ENCODE measurements at places on chromosomes 7 and 10.
A peak's percentile ranks its signal among the peaks of the same experiment; 100 is the strongest.

DNA sequence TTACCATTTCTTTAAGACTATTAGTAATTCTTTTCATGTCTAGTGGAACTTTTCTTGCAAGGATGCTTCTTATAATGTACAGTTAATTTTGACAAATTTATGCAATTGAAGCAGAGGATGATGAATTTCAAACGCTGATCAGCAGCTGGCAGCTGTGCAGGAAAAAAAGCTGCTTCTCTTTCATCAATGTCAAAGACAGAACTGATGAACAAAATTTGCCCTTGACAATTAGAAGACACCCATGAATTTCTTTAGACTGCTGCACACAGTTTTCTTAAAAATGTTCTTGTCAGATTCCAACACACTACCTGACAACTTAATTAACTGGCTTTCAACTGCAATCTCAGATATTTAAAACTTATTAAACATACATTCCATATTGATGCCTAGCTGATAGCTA, 138.3 kb downstream of the SKAP2 start:
- DNase-seq: no peak

DNA sequence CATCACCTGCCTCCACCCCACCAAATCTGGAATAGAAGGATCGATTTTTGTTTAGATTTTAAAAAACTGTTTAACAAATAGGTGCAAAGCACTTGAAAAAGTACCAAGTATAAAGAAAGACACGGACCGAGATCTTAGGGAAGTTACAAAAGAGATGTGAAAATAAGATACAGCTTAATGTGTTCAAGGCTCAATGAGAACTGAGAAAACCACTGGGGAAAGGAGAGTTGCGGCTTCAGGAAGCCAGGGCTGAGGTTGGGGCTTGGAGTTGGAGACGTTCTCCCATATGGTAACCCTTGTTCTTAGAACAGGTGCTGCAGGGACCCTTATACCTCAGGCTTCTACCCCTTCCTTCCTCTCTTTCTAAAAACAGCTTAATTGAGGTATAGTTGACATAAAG, 140.2 kb downstream of the FANK1 start:
- DNase-seq: no peak

DNA sequence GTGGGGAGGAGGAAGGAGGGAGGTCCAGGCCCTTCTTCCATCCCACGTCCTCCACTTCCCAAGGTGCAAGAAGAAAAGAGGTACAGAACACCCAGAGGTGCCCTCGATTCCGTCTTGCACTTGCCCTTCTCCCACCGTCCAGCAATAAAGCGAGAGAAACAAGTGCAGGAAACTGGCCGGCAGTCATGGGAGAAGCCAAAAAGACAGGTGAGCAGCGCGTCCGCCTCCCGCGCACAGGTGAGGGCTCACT, 1.3 kb downstream of the C10orf95 start:
- DNase-seq: no peak

GRCh38 chr7:137994216-137994615, 7.7 kb downstream of the CREB3L2 start:
- DNase-seq: no peak

DNA sequence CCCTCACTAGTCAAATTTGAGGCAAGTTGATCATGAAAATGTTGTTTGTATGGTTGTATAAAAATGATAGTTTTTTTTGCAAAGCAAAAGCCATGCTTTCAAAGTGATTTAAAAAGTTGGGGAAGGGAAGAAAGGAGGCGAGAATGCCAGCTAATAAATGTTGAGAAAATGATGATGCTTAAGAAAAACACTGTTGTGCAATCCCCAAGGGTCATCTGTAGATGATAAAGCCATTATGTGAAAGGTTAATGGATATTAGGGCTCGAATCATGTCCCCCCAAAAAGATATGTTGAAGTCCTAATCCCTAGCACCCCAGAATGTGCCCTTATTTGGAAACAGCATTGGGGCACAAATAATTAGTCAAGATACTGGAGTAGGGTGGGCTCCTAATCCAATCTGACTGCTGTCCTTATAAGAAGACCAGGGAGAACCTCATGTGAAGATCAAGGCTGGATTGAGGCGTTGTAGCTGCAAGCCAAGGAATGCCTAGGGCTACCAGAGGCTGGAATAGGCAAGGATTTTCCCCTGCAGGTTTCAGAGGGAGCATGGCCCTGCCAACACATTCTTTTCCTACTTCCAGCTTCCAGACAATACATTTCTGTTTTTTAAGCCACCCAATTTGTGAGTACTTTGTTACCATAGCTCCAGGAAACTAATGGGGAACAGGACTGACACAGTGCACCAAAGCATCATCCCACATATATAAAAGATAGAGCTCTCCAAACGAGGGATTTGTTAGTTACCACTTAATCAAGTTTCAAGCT, 35.4 kb upstream of the MKLN1 start:
- no peak for DNase-seq

DNA sequence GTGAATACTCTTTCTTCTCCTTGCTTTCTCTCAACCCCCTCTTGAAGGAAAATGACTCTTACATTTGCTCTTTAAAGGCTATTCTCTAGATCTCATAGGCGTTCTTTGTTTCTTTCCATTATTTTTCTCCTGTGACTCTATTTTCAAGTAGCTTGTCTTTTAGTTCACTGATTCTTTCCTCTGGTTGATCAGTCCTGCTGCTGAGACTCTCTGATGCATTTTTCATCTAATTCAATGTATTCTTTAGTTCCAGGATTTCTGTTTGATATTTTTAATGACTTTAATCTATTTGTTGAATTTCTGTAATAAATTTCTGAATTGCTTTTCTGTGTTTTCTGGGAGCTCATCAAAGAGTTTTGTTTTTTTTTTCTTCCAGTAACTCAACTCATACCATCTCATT, 397.7 kb downstream of the CNTNAP2 start:
- DNase-seq: no peak

DNA sequence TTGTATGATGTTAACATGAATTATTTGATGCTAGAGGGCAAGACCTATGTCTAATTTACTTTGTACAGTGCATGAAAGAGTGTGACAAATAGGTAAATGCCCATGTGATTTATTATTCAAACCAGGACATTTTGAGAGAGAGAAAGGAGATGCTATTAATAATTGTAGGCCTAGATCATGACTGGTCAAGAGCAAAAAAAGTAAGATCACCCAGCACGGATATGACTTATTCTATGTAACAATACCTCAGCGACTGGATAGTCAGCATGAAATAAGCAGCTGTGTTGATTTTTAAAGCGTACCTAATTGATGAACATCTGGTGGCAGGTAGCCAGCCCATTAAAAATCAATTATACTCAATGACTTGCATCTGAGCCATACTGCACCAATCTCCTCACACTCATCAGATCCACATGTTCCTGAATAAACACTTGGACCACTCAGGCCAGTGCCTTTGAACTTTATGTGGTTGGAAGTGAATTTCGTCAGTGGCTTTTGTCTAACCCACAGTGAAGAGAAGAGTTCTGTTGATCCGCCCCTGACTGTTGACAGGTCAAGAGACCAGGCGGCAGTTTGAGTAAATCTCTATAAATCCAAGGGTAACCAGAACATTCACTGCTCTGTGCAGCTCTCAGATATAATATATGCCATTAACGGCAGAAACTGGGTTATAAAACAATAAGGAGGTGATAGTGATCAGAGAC, 435.3 kb downstream of the MDFIC start:
- DNase-seq: peak; percentile 69

Measured in SW480 (cell line).